ENCODE measurements at places on chromosomes 11 and 22.

DNA sequence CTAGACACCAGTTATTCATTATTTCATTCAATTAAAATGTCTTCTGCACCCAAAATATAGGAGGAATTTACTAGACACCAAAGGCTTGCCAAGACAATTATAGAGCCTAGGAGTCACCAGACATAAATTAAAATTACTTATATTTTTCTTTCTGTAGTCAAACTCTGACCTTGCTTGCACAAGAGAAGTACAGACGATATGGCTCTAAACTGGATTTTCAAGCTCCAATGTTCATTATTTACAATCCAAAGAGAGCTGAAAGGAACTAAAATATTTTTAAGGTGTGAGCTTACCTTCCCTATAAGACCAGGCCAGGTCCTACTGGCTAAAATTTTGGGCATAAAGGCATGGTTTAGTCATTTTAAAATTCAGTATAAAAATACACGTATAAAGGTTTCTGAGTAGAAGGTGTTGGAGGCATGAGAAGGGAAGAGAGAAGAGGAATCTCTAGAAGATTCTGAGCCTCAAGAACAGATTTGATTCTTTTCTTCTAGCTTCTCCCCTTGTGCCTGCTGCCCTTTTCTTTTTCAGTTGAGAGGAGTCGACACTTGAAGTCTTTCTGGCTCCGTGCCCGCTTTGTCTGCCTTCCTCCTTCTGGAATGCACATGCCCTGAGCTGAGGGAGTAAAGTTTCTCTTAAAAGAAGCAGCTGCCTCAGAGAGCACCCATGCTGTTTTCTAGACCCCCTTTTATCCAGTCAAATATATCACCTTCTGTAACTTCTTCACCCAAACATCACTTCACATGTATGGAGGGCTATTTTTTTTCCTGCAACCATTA, 13.5 kb downstream of the C11orf97 start:
- DNase-seq: peak; percentile 5

DNA sequence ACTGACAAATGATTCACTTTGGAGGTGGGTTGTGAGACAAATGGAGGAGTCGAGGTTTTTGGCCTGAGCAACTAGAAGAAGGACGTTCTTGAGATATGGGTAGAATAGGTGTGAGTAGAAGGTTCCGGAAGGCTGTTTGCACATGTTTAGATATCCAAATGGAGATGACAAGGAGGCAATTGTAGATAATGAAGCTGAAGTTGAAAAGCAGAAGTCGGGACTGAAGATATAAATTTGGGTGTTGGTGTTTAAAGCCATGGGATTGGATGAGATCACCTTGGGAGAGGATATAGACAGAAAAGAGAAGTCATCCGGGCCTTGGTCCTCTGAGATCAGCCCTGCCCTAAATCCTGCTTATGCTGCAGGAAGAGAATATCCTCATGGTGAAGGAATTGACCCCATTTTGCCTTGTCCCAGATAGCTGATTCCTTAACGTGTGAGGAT, 75.5 kb upstream of the CD44 start:
- no peak for DNase-seq

DNA sequence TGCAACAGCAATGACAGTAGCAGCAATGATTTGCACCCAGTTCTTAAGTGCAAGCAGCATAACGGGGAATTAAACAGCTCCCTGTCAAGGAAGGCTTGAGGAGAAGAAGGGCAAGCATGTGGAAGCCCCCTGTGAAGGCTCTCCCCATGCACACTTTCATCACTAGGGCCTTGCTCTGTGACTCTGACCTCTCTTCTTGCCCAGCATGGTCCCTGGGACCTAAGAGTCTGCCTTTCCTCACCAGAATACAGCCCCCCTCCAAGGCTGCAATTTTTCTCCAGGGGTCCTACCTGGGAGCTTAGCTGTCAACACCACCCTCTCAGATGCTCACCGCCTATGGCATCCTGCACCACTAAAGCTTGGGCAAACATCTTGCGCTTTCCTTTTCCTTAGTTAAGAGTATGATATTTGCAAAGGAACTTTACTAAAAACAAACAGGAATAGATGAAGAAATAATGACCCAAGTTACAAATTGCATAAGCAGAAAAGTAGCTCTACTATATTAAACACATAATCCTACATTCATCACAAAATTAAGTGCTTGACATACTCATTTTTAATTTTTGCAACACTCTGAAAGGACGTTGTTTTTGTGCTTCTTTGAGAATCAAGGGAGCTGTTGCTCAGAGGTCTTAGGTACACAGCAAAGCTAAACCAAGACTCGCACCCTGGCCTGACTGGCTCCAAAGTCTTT, 187.6 kb downstream of the ADAMTS15 start:
- DNase-seq: no peak

DNA sequence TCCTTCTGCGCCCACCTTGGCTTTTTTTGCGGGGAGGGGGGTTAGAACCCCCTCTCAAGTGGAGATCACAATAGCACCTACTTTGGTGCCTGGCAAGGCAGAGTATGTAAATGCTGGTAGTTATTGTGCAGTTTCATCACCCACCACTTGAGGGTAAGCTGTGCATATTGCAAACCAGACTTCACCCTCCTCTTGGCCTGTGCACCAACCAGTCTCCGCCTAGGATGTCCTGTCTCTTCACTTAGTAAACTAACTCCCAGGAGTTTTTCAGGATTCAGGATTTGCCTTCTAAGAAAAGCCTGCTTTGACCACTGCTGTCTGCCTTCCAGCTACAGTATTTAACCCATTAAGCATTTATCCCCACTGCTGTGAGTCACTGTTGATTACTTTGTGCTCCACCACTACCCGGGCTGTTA, 2.0 kb upstream of the UBXN1 start:
- DNase-seq: no peak

DNA sequence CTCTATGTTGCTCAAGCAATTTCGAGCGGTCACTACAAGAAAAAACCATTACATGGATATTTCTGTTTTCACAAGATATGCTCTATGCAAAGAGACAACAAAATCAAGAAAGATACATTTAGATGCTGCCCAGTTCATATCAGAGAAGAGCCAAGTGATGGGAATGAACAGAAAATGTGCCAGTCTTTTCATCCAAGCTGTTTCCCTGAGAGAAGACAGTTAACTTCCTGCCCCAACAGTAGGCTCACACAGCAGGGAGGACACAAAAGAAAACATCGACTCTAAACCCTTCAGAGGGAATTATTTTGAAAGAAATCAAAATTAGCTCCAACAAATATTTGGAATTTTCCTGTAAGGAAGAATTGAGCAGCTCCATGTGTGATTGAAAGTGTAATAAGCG, 11.6 kb downstream of the JAML start:
- no peak for DNase-seq

DNA sequence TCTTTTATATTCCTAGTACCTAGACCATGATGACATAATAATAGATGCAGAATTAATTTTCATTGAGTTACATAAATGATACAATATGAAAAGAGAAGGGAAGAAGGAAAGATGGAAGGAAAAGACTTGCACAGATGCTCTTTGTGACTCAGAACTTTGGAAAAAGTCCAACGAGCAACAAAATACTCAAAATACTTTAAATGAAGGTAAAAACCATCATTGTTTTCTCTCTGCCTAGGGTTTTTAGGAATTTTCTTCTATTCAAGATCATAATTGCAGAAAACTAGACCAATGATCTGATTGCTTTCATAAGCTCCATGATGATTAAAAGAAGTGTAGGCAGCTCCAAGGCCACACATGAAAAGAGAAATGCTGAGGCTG, 276.9 kb downstream of the KIRREL3 start:
- no peak for DNase-seq

GRCh38 chr11:44766112-44766971, 39.6 kb downstream of the TSPAN18 start:
- no peak for DNase-seq

GRCh38 chr11:64674774-64675173, 48.2 kb downstream of the NRXN2 start:
- no peak for DNase-seq

DNA sequence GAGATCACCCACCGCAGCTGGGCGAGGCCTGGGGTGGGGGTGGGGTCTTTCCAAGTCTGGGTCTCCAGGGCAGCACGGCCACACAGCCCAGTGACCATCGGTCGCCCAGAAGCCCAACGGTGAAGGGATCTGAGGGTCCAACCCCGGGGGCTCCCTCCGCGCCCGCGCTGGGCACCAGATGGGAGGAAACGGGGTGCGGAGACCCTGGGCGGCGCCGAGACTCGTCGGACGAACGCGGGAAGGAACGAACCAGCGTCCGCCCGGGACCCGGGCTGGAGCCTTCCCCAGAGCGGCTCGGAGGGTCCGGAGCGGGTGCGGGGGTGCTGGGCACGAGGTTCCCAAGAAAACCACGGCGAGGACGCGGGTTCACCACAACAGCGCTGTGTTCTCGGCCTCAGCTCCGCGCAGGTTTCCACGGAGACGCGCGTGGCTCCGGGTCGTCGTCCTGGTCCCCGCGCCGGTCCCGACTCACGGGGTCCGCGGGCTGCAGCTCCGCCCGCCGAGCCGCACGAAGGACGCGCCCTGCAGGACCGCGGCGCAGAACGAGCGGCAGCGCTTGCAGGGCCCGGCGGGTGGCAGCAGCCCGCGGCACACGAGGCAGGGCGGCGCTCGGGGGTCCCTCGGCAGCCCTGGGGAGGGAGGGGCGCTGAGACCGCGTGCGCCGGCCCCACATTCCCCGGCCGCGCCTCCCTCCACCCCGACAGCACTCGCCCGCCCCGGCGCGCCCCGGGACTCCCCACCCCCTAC, 2.3 kb upstream of the IL17REL start:
- no peak for DNase-seq

- no peak for DNase-seq
Measured at GRCh38 chr11:45828996-45829395, 18.3 kb upstream of the CRY2 start.

All from neuronal stem cell (in vitro differentiated cells).